ENCODE measurements at places on chromosomes 5 and 9. TPM values are rescaled to one million over a fixed set of nuclear protein-coding genes. Genes with fewer than 3 reads are reported as not detected.

The CCDC171 gene
- 0.47 TPM for total RNA-seq

The ENHO gene
- total RNA-seq: 1.6 TPM

The SAXO1 gene
- 0.15 TPM for total RNA-seq

DNA sequence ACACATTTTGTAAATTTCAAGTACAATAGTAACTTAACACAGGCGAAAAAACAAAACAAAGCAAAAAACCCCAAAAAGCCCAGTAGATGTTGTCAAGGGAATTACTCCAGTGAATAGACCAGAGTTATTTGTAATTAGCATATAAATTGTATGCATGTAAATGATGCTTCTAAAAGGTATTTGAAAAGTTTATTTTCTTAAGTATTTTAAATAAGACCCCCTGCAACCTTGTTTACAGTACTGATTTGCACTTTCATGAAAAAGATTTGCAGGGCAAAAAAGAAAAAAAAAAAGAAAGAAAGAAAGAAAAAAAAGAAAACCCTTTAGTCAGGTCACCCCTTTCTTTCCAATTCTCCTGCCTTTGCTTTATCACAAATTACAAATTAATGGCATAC, 372.3 kb upstream of the IRX2 start:
- DNase-seq: no peak
- H3K36me3 ChIP-seq: no peaks in the 10 kb centered on the region
- H3K4me1 ChIP-seq: no peaks in the 10 kb centered on the region
- H3K4me3 ChIP-seq: no peak overlapping the region
- H3K27me3 ChIP-seq: no peaks in the 10 kb centered on the region

- no peak for DNase-seq
- H3K36me3 ChIP-seq: no peaks in the 10 kb centered on the region
- H3K27ac ChIP-seq: no peak overlapping the region
- no peak overlapping the region for H3K4me3 ChIP-seq
- H3K27me3 ChIP-seq: no peaks in the 10 kb centered on the region
- no peaks in the 10 kb centered on the region for H3K4me1 ChIP-seq
Measured at GRCh38 chr9:108412755-108413154, 443.0 kb downstream of the ACTL7B start.

GRCh38 chr9:117704597-117704996, 394 bp downstream of the TLR4 start:
- peak overlapping the region; percentile 58 for H3K27ac ChIP-seq
- H3K36me3 ChIP-seq: no peaks in the 10 kb centered on the region
- peak overlapping the region; percentile 25 for H3K4me3 ChIP-seq
- H3K27me3 ChIP-seq: no peaks in the 10 kb centered on the region
- H3K4me1 ChIP-seq: no peaks in the 10 kb centered on the region

All from right lobe of liver (tissue), 6 donors.